ENCODE measurements at places on chromosomes 13 and 19.

DNA sequence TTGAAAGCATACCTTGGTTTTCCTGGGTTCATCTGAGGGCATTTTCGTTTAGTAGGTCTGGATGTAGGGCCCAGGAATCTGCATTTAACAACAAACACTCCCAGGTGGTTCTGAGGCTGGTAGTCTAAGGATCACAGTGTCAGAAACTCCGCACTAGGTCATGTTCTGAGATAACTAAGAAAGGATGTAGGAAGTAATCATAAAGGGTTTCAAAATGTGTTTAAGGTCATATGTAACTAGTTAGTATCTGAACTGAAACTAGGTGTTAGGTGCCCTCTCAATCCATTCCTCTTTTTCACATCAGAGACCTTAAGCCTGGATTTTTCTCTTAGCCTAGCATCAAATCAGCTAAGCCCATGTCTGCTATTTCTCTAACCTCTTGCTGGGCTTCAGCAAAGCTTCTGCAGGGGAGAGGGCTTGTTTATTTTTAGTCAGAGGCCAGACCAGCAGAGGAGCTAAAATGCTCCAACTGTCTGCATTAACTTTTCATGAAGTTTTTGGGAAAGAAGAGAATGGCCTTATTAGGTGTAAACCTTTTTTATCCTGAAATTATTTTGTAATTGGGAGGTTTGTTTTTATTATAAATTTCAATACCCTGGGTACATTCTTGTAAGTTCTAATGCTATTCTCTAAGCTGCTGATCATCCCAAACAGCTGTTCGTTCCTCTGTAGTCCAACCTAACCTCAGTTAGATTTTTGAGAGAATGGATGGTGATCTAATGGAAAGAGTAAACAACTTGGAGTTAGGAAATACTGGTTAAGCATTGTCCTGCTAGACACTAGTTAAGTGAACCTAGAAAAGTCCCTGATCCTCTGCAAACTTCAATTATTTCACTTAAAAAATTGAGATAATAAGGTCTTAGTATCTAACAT lies 262.8 kb upstream of the RFC3 start:
- DNase-seq, result peak; percentile 16

DNA sequence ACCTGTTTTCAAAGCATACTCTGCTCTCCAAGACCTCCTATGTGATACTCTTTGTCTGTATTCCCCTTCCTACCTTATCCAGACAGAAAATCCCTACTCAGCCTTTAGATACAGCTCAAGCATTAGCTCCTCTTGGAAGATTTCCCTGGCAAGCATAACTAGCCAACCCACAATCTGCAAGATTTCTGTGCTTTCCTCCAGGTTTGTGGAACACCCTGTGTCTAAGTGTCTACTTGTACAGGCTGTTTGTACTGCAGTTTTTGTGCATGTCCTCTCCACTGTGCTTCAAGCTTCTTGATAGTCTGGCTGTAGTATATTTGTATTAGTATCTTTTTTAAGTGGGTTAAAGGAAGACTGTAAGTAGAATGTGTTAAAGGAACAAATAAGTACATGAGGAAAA lies 203.7 kb downstream of the RFC3 start:
- DNase-seq, result no peak

DNA sequence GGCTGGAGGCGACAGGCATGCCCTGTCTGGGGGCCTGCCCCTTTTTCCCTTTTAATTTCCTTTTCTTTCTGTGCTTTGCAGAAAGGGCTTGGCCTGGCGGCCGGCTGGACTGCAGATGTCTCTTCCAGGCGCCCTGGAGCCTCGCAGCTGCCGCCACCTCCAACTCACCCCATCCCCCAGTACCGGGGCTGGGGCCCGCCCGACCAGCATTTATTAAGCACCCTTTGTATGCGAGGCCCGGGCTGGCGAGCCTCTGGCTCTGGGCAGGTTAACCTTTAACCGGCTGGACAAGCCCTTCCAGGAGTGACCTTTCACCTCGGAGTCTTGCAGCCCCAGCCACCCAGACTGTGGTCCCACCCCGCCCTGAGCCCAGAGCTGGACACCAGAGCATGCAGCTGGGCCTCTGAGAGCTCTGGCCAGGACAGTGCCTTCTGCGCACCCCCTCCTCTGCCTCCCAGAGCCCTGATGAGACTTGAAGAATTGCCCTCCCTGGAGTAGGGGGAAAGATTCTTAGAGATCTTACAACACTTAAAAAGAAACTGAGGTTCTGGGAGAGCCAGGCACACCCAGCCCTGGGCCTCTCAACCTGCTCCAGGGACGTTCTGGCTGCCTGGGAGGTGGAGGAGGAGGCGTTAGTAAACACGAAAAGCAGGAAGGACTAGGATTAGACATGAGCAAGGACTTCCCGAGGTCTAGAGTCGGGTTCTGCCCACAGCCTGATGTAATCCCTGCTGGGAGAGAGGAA lies 1.1 kb upstream of the NR2F6 start:
- no peak for DNase-seq

DNA sequence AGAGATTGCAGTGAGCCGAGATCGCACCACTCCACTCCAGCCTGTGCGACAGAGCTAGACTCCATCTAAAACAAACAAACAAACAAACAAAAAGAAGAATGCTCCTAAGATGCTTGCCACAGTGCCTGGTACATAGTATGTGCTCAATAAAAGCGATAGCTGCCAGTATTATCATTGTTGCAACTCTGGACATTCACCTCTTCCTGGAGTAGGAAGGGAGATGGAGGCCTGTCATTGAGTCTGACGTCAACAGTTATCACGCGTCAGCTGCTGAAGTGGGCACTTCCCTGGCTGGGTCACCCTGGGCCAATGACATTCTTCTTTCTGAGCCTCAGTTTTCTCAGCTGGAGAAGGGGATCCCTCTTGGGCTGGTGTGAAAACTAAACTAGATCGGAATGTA lies 4.2 kb upstream of the PLAUR start:
- DNase-seq, result no peak

- DNase-seq, result no peak
Measured at GRCh38 chr19:5665781-5666513, 14.4 kb downstream of the MICOS13 start.

GRCh38 chr19:4649392-4650047 lies 10.2 kb downstream of the TNFAIP8L1 start:
- no peak for DNase-seq

- no peak for DNase-seq
Measured at GRCh38 chr19:56284746-56285145, 12.2 kb downstream of the EDDM13 start.

GRCh38 chr19:4371247-4372164 lies 28.1 kb downstream of the MPND start:
- DNase-seq, result no peak

- DNase-seq, result no peak
Measured at GRCh38 chr19:17749912-17750317, 1.4 kb upstream of the FCHO1 start.

DNA sequence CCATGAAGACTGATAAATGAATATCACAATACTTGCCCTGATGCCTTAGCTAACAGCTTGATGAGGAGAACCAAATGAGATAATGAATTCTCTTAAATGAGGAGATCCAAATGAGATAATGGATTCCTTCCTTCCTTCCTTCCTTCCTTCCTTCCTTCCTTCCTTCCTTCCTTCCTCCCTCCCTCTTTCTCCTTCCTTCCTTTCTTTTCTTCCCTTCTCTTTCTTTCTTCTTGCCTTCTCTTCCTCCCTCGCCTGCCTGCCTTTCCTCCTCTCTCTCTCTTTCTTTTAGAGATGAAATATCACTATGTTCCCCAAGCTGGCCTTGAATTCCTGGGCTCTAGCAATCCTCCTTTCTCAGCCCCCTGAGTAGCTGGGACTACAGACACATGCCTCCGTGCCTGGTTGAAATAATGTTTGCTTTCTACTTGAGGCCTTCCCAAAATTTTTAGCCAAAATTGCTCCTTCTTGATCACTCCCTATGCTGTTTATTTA lies 4.0 kb upstream of the SLAIN1 start:
- no peak for DNase-seq

GRCh38 chr19:28319918-28320317 lies 893.0 kb downstream of the UQCRFS1 start:
- no peak for DNase-seq

DNA sequence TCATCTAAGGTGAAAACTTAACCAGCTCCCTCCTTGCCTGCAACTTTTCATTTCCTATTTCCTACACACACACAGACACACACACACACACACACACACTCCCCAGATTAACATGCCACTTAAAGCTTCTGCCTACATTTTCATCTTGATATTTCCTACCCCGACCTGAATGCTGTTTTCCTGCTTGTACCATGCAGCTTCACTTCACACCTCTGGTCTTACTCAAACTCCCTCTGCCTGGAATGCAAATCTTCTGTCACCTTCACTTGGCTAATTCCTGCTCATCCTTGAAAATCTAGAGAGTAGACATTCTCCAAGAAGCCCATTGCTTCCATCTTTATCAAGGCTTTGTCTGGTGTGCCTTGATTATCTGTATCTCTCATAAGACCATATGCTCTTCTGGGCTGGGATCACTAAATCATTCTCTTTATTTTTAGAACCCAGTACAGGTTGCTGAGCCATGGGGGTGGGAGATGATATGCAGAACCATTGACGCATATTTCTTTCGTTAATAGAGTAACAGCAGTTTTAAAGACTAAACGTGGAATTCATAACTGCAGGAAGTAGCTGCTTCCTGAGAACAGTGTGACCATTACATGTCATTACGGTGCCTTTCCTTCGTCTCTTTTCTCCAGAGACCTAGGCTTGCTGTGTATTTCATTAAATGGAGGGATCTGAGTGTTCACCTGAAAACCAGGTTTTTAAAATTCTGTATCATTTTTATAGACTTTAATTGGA lies 37.7 kb downstream of the CNMD start:
- DNase-seq, result no peak

DNA sequence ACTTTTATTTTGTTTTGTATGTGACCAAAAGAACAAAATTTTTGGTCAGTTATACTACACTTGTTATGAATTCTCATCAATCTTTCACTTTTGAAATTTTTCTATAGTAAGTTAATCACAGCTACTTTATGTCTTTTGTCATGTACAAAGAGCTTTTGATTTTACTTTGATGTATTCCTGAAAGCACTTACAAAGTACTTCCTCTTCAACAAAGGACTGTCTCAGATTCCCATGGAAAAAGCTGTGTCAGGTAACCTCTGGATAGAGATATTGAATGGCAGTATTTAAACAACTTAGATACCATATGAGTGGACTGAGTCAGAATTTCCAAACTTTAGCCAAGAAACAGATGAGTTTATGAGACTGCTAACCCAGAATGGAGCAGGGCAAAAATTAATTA lies 689.3 kb upstream of the ATXN8OS start:
- no peak for DNase-seq

DNA sequence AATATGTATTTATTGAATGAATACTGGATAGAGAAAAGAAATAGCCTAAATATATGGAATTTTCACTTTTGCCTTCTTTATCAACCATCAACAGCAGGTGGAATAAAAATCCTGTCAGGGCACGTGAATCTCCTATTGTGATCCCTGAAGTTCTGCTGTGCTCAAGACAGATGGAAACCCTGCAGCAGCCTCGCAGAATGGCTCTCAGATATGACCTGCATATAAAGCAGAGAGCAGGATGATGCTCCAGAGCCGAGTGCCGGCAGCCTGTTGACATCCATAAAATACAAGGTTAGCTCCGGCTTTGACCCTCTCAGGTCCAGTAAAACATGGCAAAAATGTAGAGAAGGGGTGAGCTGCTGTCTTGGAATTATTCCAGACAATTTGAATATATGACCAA lies 659.3 kb downstream of the DIAPH3 start:
- DNase-seq, result no peak

- peak; percentile 44 for DNase-seq
Measured at GRCh38 chr13:113205428-113205931, 3.0 kb downstream of the PCID2 start.

GRCh38 chr19:16325641-16326400 lies 1.2 kb downstream of the KLF2 start:
- no peak for DNase-seq

DNA sequence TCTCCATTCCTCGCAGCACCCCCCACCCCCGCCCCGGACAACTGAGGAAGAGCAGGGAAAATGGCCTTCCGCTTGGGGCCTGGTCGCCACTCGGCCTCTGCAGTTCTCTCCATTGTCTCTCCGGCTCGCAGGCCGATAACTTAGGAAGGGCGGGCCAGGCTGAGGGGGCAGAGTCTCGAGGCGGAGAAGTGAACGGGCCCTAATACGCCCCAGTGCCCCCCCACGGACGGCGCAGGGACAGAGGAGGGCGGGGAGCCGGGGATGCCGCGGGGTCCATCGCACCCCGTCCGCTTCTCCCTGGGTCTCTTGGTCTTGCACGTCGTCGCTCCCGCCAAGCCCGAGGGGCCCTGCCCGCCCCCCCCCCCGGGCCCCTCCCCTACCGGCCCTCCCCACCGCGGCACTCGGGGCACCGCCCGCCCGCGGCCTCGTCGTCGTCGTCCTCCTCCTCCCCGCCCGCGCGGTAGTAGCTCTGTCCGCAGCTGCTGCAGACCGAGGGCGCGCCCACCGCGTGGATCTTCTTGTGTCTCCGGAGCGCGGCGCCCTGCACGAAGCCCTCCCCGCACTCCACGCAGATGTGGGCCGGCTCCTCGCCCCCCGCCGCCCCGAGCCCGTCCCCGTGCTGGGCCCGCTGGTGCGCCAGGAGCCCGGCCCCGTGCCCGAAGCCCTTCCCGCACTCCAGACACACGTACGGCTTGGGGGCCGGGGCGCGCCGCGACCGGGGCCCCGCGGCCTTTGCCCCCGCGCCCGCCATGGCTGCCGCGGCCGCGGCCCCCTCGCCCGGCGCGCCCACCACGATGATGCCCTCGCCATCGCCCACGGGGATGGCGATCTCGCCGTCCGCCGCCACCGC lies 33.2 kb downstream of the ZNF787 start:
- no peak for DNase-seq

- no peak for DNase-seq
Measured at GRCh38 chr13:103157434-103158145, 91.4 kb upstream of the SLC10A2 start.

GRCh38 chr19:48247212-48247611 lies 8.5 kb downstream of the CARD8 start:
- DNase-seq, result no peak

DNA sequence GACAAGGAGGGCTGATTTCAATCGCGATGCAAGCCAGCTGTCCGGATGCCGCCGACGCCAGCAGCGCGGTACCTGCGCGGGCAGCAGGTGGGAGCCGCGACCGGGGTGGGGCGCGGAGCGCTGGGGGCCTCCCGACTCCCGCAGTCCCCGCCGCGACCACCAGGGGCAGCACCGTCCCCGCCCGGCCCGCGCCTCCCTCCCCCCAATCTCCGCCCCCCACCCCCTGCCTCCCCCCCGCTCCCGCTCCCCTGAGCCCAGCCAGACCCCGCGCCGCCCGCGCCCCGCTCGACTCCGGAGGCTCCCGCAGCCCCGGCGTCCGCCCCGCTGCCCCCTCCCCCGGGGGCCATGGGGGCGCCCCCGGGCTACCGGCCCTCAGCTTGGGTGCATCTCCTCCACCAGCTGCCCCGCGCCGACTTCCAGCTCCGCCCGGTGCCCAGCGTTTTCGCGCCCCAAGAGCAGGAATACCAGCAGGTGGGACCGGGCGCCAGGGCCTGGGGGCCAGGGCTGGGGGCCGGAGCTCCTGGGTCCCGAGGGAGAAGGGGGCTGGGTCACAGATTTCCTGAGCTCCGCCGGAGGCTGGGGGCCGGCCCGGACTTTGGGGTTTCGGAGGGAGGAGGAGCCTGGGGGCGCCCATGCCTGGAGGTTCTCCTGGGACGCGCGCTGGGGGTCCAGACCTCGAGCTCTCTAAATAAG lies at the start of gene TTYH1:
Gene TTYH1, plus strand, starts transcription at position 257 of the 693 bp plus-strand sequence. Its CDS starts 89 bp downstream, at position 346.
- no peak for DNase-seq

GRCh38 chr13:66139701-66140100 lies 1090.4 kb downstream of the PCDH9 start:
- DNase-seq, result no peak
